G401 (cell line): ENCODE measurements at places on chromosomes 4 and X.

- DNase-seq, result no peak
Observed at GRCh38 chr4:15018361-15018760, 16.1 kb downstream of the CPEB2 start.

DNA sequence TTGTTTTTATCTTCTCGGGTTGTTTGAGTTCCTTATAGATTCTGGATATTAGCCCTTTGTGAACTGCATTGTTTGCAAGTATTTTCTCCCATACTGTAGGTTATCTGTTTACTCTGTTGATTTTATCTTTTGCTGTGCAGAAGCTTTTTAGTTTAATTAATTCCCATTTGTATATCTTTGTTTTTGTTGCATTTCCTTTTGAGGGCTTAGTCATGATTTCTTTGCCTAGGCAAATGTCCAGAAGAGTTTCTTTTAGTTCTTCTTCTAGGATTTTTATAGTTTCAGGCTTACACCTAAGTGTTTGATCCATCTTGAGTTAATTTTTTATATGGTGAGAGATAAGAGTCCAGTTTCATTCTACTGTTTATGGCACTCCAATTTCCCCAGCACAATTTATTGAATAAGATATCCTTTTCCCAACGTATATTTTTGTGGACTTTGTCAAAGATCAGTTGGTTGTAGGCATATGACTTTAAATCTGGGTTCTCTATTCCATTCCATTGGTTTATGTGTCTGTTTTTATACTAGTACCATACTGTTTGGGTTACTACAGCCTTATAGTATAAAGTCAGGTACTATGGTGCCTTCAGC lies 54.3 kb downstream of the EGF start:
- DNase-seq, result no peak

- no peak for DNase-seq
Observed at GRCh38 chr4:115515772-115516171, 402.4 kb upstream of the NDST4 start.

DNA sequence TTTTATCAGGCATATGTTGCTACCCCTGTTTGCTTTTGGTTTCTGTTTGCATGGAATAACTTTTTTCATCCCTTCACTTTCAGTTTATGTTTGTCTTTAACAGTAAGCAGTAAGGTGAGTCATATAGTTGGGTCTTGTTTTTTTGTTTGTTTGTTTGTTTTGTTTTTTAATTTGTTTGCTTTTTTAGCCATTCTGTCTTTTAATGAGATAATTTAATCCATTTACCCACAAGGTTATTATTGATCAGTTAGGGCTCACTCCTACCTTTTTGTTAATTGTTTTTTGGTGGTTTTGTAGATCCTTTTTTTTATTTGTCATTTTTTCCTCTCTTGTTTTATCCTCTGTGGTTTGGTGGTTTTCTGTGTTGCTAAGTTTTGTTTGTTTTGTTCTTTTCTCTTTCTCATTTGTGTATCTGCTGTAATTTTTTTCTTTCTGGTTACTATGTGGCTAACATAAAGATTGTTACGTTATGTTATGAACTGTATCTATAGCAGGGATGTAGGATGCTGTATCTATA lies 379.5 kb upstream of the MAD2L1 start:
- no peak for DNase-seq

DNA sequence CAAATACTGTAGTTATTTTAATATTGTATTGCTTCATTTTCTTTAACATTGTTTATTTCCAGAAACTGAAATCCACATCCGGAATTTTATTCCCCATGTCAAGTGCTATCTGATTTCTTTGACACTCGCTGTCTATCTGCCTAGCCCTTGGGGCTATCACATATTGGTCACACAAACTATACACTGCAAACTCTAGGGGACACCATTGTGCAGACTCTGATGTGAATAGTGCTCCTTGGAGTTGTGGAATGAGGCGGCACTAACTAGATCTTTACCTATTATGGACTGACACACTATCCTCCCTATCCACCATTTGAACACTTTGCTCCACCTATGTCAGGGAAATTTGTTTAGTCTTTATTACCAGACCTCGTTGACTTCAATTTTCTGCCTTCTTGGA lies 534.5 kb downstream of the GLUD2 start:
- DNase-seq, result no peak
